Activated T-cell treated with anti-CD3 and anti-CD28 coated beads, Interleukin-2, amount 50 U/mL, for 72 hours (primary cell): ENCODE measurements at places on chromosomes 4 and X. TPM values are rescaled to one million over a fixed set of nuclear protein-coding genes. Genes with fewer than 3 reads are reported as not detected.

Gene CXorf66
- not detected for total RNA-seq

Gene AMBN
- total RNA-seq = not detected

Gene NUP62CL
- 4.9 TPM for total RNA-seq

Gene LONRF3
- total RNA-seq = 1.6 TPM

DNA sequence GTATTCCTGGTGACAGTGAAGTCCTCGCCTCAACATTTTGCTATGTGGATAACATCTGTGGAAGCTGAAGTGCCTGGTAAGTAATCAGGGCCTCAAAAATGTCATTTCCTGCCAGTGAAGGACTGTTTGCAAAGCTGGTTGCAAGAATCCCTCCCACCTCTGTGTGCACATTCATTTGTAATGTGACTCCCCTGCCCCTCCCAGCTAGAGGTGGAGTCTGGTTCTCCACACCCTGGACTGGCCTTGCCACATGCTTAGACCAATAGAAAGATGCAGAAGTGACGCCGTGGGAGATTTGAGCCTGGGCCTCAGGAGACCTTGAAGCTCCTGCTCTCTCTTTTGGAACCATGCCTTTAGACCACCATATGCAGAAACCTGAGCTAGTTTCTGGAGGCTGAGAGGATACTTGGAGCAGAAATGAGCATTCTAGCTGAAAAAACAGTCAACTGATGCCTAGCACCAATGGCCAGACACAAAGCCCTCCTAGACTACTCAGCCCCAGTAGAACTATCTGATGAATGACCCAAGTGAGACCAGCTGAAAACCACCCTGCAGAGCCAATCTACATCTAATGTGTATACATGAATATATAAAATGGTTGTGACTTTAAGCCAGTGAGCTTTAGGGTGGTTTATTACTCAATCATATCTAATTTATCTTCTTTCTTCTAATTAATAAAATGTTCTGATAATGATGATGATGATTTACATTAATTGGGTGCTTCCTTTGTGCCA lies 47.8 kb upstream of the CRMP1 start:
- no peak for DNase-seq
- no peaks in the 10 kb centered on the region for H3K4me1 ChIP-seq
- no peak overlapping the region for H3K27ac ChIP-seq
- H3K27me3 ChIP-seq = no peaks in the 10 kb centered on the region

DNA sequence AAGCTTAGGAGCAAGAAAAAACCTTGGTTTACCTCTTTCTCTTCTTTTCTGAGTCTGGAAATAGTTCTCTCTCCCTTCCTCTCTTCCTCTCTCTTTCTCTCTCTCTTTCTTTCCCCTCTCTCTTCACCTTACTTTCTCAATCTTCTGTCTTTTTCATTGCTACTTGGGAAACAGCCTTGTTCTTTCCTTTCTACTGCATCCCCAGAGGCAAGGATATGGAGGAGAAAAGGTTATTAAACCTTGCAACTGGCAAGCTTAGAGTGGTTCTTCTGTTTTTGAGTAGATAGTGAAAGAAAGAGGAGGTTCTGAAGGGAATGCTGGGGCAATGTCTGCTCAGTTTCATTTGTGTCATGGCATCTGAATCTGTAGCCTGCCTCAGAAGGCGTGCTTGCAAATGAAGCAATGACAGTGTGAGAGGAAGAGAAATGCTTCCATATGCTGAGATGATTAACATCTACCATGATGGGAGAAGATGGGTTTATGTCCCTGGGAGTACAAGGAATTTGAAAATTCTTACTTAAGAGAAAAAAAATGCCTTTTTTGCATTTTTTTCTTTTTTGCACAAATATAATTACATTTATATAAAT lies 190.6 kb downstream of the CEP135 start:
- no peak overlapping the region for H3K4me3 ChIP-seq
- no peak for DNase-seq
- no peak overlapping the region for H3K27ac ChIP-seq
- no peaks in the 10 kb centered on the region for H3K4me1 ChIP-seq

- no peak overlapping the region for H3K4me3 ChIP-seq
- no peaks in the 10 kb centered on the region for H3K4me1 ChIP-seq
- H3K36me3 ChIP-seq = peaks cover 2% of the 10 kb centered on the region
These were observed 34.3 kb downstream of the KANTR start for GRCh38 chrX:53128097-53128749.

GRCh38 chr4:19241895-19242294 lies 1009.8 kb upstream of the SLIT2 start:
- no peaks in the 10 kb centered on the region for H3K4me1 ChIP-seq
- no peak for DNase-seq
- no peak overlapping the region for H3K4me3 ChIP-seq
- H3K27me3 ChIP-seq = no peaks in the 10 kb centered on the region

- no peaks in the 10 kb centered on the region for H3K27me3 ChIP-seq
- peaks cover 6% of the 10 kb centered on the region for H3K36me3 ChIP-seq
- H3K4me3 ChIP-seq = no peak overlapping the region
- H3K27ac ChIP-seq = no peak overlapping the region
- no peak for DNase-seq
These were observed 3.2 kb upstream of the NFKB1 start for GRCh38 chr4:102497986-102498385.

- H3K27ac ChIP-seq = no peak overlapping the region
- no peak overlapping the region for H3K4me3 ChIP-seq
- DNase-seq = no peak
- no peaks in the 10 kb centered on the region for H3K27me3 ChIP-seq
- H3K36me3 ChIP-seq = no peaks in the 10 kb centered on the region
These were observed 282.1 kb upstream of the GIMD1 start for GRCh38 chr4:106650701-106651100.

GRCh38 chr4:140004922-140005627 lies 148.9 kb downstream of the MAML3 start:
- no peaks in the 10 kb centered on the region for H3K36me3 ChIP-seq
- DNase-seq = no peak
- peaks cover 16% of the 10 kb centered on the region for H3K27me3 ChIP-seq
- no peak overlapping the region for H3K4me3 ChIP-seq
- no peaks in the 10 kb centered on the region for H3K4me1 ChIP-seq

GRCh38 chr4:88859191-88859812 lies 161.7 kb upstream of the NAP1L5 start:
- H3K27ac ChIP-seq = no peak overlapping the region
- no peaks in the 10 kb centered on the region for H3K4me1 ChIP-seq
- H3K4me3 ChIP-seq = no peak overlapping the region
- H3K36me3 ChIP-seq = no peaks in the 10 kb centered on the region
- DNase-seq = no peak

DNA sequence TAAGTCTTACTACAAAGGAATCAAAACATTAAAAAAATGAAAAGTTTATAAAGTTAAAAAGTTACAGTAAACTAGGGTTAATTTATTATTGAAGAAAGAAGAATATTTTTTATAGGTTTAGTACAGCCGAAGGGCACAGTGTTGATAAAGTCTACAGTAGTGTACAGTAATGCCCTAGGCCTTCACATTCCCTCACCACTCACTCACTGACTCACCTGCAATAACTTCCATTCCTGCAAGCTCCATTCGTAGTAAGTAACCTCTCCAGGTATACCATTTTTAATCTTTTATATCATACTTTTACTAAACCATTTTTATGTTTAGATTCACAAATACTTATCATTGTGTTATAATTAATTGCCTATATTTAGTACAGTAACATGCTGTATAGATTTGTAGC lies 307.5 kb upstream of the FAM241A start:
- DNase-seq = no peak
- no peak overlapping the region for H3K4me3 ChIP-seq
- no peaks in the 10 kb centered on the region for H3K27me3 ChIP-seq
- H3K4me1 ChIP-seq = no peaks in the 10 kb centered on the region
- H3K27ac ChIP-seq = no peak overlapping the region

DNA sequence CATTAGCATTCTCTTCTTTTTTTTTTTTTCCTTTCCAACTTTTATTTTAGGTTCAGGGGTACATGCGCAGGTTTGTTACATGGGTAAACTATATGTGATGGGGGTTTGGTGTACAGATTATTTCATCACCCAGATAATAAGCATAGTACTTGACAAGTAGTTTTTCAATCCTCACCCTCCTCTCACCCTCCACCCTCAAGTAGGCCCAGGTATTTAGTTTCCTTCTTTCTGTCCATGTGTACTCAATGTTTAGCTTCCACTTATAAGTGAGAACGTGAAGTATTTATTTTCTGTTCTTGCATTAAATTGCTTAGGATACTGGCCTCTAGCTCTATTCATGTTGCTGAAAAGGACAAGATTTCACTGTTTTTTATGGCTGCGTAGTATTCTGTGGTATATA lies 140.8 kb upstream of the PGRMC2 start:
- H3K4me1 ChIP-seq = no peaks in the 10 kb centered on the region
- no peak overlapping the region for H3K27ac ChIP-seq
- H3K27me3 ChIP-seq = no peaks in the 10 kb centered on the region
- H3K4me3 ChIP-seq = no peak overlapping the region
- no peak for DNase-seq
